Activated CD4-positive, alpha-beta memory T cell treated with anti-CD3 and anti-CD28 coated beads, Interleukin-2, amount 10 ng/mL, durations not matched to agents 7 days and 5 days (primary cell): ENCODE measurements at places on chromosomes 7 and 10. TPM values are rescaled to one million over a fixed set of nuclear protein-coding genes. Genes with fewer than 3 reads are reported as not detected.
A peak's percentile ranks its signal among the peaks of the same experiment; 100 is the strongest.

GRCh38 chr7:88597941-88598425 lies 161.5 kb upstream of the ZNF804B start:
- no peak overlapping the region for H3K4me3 ChIP-seq
- H3K27ac ChIP-seq = no peak overlapping the region
- no peaks in the 10 kb centered on the region for H3K4me1 ChIP-seq
- no peaks in the 10 kb centered on the region for H3K36me3 ChIP-seq
- DNase-seq = no peak

DNA sequence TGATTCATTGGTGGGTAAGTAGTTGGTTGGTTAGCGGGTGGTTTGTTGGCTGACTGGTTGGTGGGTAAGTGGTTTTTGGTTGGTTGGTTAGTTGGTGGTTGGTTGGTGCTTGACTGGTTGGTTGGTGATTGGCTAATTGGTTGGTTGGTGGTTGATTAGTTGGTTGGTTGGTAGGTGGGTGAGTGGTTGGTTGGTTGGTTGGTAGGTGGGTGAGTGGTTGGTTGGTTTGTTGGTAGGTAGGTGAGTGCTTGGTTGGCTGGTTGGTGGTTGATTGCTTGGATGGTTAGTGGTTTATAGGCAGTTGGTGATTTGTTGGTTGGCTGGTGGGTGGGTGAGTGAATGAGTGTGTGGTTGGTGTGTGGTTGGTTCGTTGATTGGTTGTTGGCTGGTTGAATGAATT lies 44.2 kb downstream of the CALML3 start:
- H3K4me1 ChIP-seq = peaks cover 33% of the 10 kb centered on the region
- DNase-seq = no peak
- H3K36me3 ChIP-seq = peaks cover 4% of the 10 kb centered on the region

- H3K27me3 ChIP-seq = peaks cover 17% of the 10 kb centered on the region
- H3K36me3 ChIP-seq = no peaks in the 10 kb centered on the region
- H3K4me1 ChIP-seq = no peaks in the 10 kb centered on the region
- H3K4me3 ChIP-seq = no peak overlapping the region
- no peak for DNase-seq
- no peak overlapping the region for H3K27ac ChIP-seq
Measured at GRCh38 chr7:96959135-96959534, 46.2 kb upstream of the DLX6 start.

- peak; percentile 35 for DNase-seq
- peak overlapping the region; percentile 96 for H3K27ac ChIP-seq
- H3K4me3 ChIP-seq = peak overlapping the region; percentile 98
- H3K36me3 ChIP-seq = peaks cover 20% of the 10 kb centered on the region
- H3K27me3 ChIP-seq = peaks cover 21% of the 10 kb centered on the region
Measured at GRCh38 chr7:139776486-139777132, 1.2 kb downstream of the HIPK2 start.

GRCh38 chr10:95542761-95543160 lies 18.4 kb downstream of the SORBS1 start:
- no peak overlapping the region for H3K4me3 ChIP-seq
- H3K36me3 ChIP-seq = no peaks in the 10 kb centered on the region
- no peak overlapping the region for H3K27ac ChIP-seq
- DNase-seq = no peak
- no peaks in the 10 kb centered on the region for H3K4me1 ChIP-seq
- H3K27me3 ChIP-seq = no peaks in the 10 kb centered on the region

GRCh38 chr10:28859791-28860190 lies 182.5 kb downstream of the BAMBI start:
- H3K27me3 ChIP-seq = no peaks in the 10 kb centered on the region
- H3K27ac ChIP-seq = no peak overlapping the region
- H3K36me3 ChIP-seq = no peaks in the 10 kb centered on the region
- DNase-seq = no peak
- no peaks in the 10 kb centered on the region for H3K4me1 ChIP-seq

- no peak overlapping the region for H3K27ac ChIP-seq
- DNase-seq = no peak
- peaks cover 37% of the 10 kb centered on the region for H3K27me3 ChIP-seq
- H3K4me1 ChIP-seq = no peaks in the 10 kb centered on the region
- no peaks in the 10 kb centered on the region for H3K36me3 ChIP-seq
Measured at GRCh38 chr10:101331956-101332355, 22.0 kb upstream of the BTRC start.

DNA sequence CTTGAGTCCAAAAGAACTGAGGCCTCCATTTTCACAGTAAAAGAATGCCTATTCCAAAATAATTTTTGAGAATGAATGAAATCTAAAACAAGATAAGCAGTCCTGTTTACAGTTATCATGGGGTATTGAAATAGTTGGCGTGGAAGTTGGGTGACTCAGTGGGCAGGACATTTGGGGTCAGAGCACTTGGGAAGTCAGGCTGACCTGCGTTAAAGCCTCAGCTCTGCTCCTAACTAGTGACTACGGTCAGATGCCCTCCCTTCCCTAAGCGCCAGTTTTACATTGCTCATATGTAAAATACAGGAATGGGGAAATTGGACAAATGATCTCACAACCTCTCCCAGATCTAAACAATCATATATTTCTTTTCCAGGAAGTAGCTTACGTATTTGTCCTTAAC lies 2.3 kb upstream of the PAPSS2 start:
- peaks cover 9% of the 10 kb centered on the region for H3K4me1 ChIP-seq
- no peaks in the 10 kb centered on the region for H3K36me3 ChIP-seq
- DNase-seq = no peak
- peaks cover 44% of the 10 kb centered on the region for H3K27me3 ChIP-seq
- H3K27ac ChIP-seq = no peak overlapping the region

DNA sequence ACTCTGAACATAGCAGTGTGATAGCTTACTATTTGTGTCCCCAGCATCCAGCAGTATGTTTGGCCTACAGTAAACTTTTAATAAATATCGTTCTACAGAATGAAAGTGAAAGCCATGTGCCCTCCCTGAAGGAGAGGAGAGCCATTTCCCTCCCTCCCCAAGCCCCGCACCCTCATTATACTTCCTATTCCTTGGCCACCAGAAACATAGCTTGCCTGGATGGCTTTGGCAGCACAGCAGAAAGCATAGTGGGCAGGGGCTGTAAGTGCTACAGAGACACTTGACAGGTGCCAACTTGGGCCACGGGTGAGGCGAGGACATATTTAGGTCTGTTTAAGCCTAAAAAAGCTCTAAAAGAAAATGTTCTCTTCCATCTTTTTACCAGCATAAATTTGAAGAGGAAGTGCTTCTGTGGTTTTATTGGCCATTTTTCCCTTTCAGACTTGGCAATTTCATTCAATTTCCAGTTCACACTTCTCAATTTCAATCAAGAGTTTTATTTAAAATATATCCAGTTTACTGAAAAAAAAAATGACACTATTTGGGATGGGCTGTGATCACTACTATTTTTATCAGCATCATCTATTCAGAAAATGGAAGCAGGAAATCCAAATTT lies 12.7 kb downstream of the HHEX start:
- no peak overlapping the region for H3K4me3 ChIP-seq
- H3K27ac ChIP-seq = no peak overlapping the region
- no peak for DNase-seq
- no peaks in the 10 kb centered on the region for H3K36me3 ChIP-seq
- peaks cover 18% of the 10 kb centered on the region for H3K4me1 ChIP-seq

DNA sequence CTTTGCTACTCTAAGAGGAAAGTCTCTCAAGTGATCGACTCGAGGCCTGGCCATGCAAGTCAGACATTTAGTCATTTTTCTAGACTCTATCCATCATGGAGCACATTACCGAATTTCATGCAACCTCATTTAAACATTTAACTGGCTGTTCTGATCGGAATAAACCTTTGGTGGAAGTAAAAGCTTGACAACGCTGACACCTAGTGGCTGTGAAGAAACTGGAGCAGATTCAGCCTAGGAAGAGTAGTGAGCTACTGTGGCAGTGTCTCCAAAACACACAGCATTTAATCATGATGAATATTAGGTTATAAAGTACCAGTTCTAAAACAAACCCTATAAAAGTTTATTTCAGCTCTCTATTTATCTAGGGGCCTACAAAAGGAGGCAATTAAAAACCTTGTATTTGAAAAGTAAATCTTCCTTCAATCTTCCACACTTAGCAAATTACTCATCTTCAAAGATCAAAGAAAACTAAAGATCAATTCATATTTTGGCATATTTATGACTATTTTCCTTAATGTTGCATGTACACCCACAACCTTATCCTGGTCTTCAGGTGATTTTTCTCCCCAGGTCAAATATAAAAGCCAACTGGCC lies 175.0 kb downstream of the CTNNA3 start:
- H3K4me1 ChIP-seq = peaks cover 2% of the 10 kb centered on the region
- H3K36me3 ChIP-seq = no peaks in the 10 kb centered on the region
- H3K27ac ChIP-seq = no peak overlapping the region
- H3K27me3 ChIP-seq = peaks cover 1% of the 10 kb centered on the region
- no peak overlapping the region for H3K4me3 ChIP-seq

GRCh38 chr7:47104206-47104549 lies 477.7 kb downstream of the TNS3 start:
- H3K27ac ChIP-seq = no peak overlapping the region
- no peaks in the 10 kb centered on the region for H3K4me1 ChIP-seq
- H3K27me3 ChIP-seq = no peaks in the 10 kb centered on the region
- DNase-seq = no peak

DNA sequence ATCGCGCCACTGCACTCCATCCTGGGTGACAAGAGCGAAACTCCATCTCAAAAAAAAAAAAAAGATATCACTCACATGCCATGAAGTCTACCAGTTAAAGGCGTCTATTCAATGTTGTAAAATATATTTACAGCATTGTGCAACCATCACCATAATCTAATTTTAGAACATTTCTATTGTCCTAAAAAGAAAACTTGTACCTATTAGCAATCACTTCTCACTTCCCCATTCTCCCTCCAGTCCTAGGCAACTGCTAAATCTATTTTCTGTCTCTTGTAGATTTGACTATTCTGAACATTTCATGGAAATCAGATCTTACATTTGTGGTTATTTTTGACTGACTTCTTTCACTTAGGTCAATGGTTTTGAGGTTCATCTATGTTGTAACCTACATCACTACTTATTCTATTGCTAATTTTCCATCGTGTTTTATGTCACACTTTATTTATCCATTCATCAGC lies 25.2 kb upstream of the OTUD1 start:
- H3K27ac ChIP-seq = no peak overlapping the region
- H3K4me3 ChIP-seq = no peak overlapping the region
- peaks cover 3% of the 10 kb centered on the region for H3K27me3 ChIP-seq
- DNase-seq = no peak

DNA sequence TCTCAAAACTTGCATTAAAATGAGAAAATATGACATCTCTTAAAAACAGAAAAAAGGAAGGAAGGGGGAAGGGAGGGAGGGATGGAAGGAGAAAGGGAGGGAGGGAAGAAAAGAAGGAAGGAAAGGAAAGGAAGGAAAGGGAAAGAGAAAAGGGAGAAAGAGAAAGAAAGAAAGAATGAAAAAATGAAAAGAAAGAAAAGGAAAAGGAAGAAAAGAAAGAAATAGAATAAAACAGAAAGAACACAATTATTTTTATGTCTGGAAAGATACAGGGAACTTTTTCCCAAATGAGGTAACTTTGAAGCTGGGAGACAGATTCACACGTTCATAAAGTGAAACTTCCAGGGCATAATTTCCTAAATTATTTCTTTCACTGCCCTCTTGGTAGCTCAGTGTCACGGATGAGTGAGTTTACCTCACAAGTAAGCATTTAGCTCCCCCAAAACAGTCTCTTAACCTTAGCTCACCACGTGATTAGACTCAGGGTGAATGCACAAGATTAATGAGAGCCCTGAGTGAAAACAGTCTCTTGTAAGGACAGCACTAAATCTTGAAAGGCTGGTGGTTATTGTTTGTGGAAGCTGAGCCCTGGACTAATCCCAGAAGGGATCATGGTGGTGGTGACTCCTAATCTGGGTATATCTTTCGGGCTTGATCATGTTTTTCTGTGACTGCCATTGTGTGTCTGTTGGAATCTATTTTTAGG lies 74.1 kb upstream of the HDAC9 start:
- DNase-seq = no peak
- H3K27ac ChIP-seq = no peak overlapping the region
- no peaks in the 10 kb centered on the region for H3K36me3 ChIP-seq
- no peaks in the 10 kb centered on the region for H3K27me3 ChIP-seq

RARRES2 gene
- total RNA-seq = not detected

CRPPA gene
- 0.30 TPM for total RNA-seq

TMEM236 gene
- 0.15 TPM for total RNA-seq

RAB18 gene
- 72.0 TPM for total RNA-seq

CXCL12 gene
- not detected for total RNA-seq

RAPGEF5 gene
- total RNA-seq = 0.93 TPM

TMEM140 gene
- total RNA-seq = 36.5 TPM

AFAP1L2 gene
- 1.5 TPM for total RNA-seq
